ENCODE measurements at places on chromosomes 1 and 21. TPM values are rescaled to one million over a fixed set of nuclear protein-coding genes. Genes with fewer than 3 reads are reported as not detected.

DNA sequence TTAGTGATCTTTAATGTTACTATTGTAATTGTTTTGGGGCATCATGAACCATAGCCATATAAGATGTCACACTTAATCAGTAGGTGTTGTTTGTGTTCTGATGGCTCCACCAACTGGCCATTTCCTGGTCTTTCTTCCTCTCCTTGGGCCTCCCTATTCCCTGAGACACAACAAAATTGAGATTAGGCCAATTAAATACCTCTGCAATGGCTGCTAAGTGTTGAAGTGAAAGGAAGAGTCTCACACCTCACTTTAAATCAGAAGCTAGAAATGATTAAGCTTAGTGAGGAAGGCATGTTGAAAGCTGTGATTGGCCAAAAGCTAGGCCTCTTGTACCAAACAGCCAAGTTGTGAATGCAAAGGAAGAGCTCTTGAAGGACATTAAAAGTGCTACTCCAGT lies 30.7 kb downstream of the PPP2R5A start:
- H3K36me3 ChIP-seq: no peaks in the 10 kb centered on the region
- DNase-seq: no peak

DNA sequence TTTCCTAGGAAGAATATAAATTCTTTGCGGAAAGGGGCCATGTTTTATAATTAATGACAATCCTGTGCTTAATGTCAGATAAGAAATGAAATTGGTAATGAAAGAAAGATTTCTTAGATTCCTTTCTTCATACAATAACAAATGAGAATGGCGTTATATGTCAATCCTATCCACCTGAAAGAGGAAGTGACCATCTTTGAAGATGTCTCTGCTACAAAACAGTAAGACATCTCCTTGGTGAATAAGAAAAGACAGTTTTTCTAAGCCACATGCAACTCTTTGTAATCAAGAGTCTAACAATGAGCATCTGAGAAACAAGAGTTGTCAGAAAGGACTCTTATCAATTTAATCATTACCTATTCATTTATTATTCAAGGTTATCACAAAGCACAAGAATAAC lies 286.0 kb downstream of the VAV3 start:
- no peaks in the 10 kb centered on the region for H3K36me3 ChIP-seq
- no peaks in the 10 kb centered on the region for H3K4me1 ChIP-seq
- H3K4me3 ChIP-seq: no peak overlapping the region
- no peak for DNase-seq

DNA sequence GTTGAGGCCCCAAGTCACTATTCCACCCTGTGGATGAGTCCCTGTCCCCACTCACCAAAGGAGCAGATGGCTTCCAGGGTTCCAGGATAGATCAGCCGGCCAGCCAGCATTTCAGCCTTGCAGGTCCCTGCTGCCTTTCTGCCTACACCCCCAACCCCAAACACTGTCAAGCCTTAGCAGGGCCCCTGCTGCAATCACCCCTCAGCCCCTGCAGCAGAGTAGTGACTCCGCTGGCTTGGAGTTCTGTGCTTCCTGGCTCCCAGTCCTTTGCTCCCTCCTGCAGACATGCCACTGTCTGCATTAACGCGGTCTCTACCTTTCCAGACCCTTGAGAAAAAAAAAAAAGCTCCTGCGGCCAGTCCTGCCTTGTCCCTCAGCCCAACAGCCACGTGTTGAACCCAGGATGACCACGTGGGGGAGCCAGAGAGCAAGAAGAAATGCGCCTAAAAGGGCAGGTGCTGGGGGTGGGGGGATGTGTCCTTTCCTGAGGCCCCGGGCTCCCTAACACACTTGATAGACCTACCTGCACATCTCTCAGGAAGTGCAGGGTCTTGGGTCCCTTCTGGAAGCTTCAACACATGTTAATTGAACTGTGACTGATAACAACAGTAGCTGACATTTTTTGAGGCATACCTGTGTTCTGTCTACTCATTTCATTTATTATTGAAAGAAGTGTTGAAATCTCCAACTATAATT lies 37.4 kb downstream of the RASSF5 start:
- no peaks in the 10 kb centered on the region for H3K36me3 ChIP-seq
- no peak overlapping the region for H3K4me3 ChIP-seq
- no peak for DNase-seq
- H3K27me3 ChIP-seq: peaks cover 4% of the 10 kb centered on the region

Gene SERPINC1
- not detected for total RNA-seq

Gene NTMT2
- 0.43 TPM for total RNA-seq
